ENCODE measurements at places on chromosomes 13 and 19.

DNA sequence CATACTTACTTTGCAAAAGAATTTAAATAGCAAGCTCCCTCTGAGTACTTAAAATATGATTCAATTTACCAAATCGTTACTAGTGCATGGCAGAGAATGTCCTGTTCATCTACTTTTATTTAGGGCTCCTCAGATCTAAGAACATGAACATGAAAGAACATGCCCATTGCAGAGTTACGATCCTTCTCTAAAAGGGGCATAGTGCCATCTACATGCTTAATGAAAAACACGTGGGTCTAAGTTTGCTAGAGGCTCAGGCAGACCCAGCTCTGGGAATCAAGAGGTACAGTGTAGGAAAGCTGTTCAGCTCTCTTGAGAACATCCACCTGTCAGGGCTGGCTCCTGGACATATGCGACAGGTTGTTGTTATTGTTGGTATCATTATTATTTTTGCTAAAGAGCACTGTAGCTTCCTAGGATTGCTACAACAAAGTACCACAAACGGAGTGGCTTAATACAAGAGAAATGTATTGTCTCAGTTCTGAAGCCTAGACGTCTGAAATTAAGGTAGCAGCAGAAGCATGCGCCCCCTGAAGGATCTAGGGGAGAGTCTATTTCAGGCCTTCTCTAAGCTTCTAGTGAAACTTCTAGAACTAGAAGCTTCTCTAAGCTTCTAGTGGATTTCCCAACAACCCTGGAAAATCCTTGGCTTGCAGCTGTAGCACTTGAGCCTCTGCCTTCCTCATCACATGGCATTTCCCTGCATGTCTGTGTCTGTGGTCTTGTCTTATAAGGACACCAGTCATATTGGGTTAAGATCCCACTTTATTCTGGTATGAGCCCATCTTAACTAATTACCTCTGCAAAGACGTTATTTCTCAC, 133.9 kb downstream of the DCT start:
- peak; percentile 47 for DNase-seq

DNA sequence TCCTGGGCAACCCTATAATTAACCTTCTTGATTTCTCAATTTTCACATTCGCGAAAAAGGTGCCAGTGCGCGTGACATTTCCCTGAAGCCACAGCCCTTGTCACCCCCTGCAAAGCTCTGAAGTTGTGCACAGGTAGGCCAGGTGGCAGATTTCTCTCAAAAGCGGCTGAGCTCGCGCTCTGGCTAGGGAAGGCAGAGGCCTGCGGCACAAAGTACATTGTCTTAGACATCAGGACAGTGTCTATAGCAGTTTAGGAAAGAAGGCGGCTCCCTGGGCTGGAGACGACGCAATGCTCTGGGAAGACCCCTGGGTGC, 42.9 kb upstream of the ZNF14 start:
- no peak for DNase-seq

DNA sequence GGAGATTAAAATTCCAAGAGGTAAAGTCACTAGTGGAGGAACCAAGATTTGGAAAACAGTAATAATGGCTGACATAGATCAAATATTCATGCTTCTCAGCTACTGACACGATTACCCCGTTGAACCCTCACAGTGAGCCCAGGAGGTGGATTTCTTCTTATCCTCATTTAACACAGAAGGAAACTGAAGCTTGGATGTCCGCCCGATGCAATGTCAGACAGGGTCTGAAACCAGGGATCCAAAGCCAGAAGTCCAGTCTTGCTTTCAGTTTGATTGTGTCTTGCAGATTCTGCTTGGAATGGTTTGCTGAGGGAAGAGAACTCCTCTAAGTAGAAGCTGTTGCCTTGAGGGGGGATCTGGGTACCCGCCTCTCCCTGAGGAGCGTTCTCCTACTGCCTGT, 404.7 kb downstream of the KCNRG start:
- no peak for DNase-seq

- no peak for DNase-seq
These were observed 144.1 kb downstream of the PRR20E start for GRCh38 chr13:57311009-57311586.

DNA sequence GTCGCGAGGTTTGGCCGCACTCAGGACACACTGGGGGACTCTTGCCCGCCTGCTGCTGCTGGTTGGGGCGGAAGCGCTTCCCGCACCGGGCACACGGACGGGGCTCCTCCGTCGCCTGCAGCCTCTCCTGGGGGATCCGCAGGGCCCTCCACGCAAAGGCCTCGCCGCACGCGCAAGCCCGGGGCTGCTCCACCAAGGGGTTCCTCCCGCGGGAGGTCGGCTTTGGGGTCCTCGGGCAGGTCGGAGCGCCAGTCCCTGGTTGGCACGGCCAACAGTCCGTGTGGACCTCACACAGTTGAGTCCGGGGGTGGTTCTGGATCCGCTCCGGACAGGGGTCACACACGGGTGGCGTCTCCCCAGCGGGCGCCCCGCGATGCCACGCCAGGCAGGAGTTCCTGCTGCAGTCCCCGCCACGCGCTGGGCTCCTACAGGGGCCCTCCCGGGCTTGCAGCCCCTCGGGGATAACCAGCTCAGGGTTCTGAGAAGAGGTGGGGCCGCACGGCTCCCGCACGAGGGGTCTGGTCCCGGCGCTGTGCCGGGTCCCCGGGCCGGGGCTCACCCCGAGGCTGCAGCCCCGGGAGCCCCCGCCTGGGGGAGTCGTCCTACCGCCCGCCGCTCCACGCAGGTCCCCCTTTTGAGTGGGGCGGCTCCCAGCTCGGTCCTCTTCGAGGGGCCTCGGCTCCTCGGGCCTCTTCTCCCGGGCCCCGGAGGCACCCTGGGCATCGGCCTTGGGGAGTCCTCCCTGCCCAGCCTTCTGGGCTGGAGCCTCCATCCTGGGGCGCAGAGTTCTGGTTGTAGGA, 6.2 kb upstream of the ZNF497 start:
- no peak for DNase-seq

- no peak for DNase-seq
These were observed 456.0 kb downstream of the PCDH17 start for GRCh38 chr13:58087566-58087965.

GRCh38 chr13:38819596-38819995, 132.7 kb downstream of the FREM2 start:
- no peak for DNase-seq

GRCh38 chr19:49554701-49555181, 25.6 kb downstream of the NOSIP start:
- peak; percentile 62 for DNase-seq

GRCh38 chr19:41226053-41226873, 7.2 kb downstream of the AXL start:
- DNase-seq: peak; percentile 30

DNA sequence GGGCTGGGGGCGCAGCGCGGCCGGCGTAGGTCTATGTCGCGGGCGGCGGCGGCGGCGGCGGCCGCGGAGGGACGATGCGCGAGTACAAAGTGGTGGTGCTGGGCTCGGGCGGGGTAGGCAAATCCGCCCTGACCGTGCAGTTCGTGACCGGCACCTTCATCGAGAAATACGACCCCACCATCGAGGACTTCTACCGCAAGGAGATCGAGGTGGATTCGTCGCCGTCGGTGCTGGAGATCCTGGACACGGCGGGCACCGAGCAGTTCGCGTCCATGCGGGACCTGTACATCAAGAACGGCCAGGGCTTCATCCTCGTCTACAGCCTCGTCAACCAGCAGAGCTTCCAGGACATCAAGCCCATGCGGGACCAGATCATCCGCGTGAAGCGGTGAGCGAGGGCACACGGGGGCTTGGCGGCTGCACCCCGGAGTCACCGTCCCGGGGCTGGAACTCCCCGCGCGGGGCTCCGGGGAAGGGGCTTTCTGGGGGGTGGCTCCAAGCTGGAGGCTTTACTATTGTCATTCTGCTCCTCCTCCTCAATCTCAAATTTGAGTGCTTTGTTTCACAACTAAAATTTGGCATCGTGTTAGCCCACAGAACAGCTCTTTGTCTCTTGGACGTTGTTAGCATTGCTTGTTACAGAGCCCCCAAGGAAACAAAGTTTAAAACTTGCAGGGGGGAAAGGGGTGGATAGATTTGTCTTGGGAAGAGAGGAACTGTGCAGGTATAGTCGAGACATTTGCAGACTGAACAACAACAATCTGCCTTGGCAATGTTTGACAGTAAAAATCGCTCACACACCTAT, 630 bp downstream of the RAP2A start:
- DNase-seq: peak; percentile 55

DNA sequence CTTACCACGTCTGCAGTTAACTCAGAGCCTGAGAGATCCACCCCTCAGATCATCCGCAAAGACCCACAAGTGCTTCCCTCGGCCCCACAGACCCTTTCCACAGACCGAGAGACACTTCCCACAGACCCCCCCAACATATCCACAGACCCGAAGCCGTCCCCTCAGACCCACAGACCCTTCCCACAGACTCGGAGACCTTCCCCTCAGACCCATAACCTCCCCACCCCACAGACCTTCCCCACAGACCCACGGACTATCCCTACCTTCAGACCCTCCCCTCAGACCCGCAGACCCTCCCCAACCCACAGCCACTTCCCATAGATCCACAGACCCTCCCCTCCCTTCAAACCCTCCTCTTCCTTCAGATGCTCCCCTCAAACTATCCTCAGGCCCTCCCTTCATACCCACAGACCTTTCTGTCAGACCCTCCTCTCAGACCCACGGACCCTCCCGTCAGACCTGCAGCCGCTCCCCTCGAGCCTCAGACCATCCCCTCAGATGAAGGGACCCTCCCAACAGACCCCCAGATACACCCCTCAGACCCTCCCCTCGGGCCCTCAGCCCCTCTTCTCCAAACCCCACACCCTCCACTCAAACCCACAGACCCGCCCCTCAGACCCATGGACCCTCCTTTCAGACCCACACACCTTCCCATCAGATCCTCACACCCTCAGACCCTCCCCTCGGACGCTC, 20.1 kb upstream of the TFDP1 start:
- DNase-seq: no peak

DNA sequence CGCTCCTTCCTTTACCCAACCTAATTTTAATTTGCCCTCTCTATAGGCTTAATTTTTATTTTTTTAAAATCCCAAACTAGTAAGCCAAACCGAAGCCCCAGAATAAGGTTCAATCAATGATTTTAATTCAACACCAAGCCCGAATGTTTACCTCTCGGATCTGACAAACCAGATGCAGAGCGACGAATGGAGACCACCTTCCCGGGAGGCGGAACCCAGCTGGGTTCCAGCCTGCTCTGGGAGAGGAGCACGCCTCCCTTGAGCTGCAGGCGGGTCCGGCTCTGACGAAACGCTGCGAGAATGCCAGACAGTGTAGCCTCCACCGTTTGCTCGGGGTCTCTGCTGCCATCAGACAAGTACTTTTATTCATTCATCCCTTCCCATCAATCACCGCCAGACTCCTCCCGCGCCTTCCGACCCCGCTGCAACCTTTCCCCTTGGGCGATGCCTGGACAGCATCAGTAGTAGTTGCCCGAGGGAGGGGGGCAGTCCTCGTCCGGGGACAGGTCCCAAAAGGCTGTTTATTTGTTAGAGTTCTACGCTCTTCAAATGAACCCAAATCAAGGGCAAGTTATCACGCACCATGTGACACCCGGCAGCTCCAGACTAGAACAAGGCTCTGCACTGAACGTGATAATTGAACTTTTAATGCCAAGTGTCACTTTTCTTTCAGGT, 752 bp upstream of the EDNRB start:
- no peak for DNase-seq

DNA sequence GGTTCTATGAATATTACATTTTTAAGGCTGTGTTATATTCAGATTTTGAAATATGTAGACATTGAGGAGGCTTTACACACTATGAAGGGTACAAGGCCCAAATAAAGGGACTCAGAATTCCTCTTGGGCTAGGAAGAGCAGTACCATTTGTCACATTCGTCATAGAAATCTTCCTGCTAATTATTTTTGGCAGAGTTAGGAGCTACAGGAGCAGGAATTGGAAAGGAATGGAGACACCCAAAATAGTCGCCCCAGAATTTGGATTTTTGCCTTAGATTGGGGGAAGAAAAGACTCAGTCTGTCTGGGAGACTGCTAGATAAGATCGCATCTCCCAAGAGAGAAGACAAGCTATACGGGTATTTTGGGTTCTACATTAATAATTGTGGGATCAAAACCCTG, 176.4 kb upstream of the DACH1 start:
- no peak for DNase-seq

GRCh38 chr19:4144666-4145249, 8.7 kb upstream of the CREB3L3 start:
- no peak for DNase-seq

DNA sequence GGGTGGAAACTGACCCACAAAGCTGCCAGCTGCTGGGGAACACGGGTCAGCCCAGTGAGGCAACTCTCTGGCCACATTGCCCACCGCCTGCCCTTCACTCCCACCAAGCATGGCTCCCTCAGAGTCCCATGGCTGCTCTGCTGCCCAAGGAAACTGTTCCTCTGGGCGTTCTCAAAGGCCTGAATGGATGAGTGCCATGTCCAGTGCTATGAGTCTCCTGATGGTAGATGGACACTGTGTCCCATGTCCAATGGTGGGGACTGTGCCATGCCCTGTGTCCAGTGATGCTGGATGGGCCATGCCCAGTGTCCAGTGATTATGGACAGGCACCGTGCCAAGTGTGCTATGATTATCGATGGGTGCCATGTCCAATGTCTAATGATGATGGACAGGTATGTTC, 88.8 kb downstream of the ANKRD10 start:
- DNase-seq: no peak

GRCh38 chr13:110312339-110313031, 5.4 kb downstream of the COL4A2 start:
- no peak for DNase-seq

- DNase-seq: no peak
These were observed 96.2 kb upstream of the RFC3 start for GRCh38 chr13:33721724-33722123.

DNA sequence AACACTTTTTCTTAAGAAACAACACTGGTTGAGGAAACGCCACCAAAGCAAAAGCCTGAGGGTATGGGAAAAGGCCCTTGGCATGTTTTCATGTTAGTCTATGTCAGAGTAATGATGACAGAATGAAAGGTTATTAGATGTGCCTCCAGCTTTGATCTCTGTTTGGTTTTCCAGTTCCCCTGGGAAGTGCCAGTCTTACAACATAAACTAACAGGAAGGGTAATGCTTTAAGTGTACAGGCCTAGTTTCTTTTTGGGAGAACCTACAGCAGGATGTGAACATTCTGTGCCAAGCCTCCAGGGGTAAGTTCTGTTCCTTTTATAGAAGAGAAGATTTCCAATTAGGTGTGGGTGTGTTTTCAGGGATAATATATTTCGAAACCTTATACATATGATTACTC, 121.7 kb downstream of the FNDC3A start:
- no peak for DNase-seq

DNA sequence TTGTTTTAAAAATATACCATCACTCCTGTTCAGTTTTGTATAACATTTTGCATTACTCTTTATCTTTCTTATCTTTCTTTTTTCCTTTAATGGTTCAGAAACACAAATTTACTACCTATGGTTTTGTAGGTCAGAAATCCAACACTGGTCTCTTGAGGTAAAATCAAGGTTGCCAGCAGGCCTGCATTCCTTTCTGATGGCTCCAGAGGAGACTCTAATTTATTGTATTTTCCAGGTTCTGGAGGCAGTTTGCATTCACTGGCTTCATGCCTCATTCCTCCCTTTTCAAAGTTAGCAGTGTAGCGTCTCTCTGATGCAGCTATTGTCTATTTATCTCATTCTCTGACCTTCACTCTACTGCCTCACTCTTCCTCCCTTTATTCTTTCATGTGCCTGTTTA, 767.4 kb downstream of the SLITRK6 start:
- no peak for DNase-seq
